ENCODE measurements at places on chromosomes 4 and X.

GRCh38 chr4:10743357-10743756 lies 58.8 kb upstream of the CLNK start:
- no peak for DNase-seq

DNA sequence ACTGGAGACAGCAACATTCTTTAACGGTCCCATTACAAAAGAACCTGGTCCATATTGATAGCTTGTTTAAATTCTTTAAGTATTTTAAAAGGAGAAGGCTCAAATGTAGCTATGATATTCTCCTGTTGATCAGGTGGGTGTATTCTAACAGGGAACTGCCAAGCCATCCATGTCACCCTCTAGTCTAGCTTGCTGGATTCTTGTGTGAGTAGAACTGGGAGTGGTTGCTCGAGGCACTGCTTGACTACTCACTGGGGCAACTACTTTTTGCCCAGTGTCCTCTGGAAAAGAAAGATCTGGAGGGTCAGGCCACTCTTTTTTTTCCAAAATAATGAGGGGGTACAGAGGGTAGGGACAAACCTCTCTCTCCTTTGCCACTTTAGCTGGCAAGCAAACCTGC lies 155.1 kb downstream of the ZNF518B start:
- DNase-seq = no peak

- no peak for DNase-seq
These were observed 554.4 kb downstream of the ARAP2 start for GRCh38 chr4:35689870-35690269.

DNA sequence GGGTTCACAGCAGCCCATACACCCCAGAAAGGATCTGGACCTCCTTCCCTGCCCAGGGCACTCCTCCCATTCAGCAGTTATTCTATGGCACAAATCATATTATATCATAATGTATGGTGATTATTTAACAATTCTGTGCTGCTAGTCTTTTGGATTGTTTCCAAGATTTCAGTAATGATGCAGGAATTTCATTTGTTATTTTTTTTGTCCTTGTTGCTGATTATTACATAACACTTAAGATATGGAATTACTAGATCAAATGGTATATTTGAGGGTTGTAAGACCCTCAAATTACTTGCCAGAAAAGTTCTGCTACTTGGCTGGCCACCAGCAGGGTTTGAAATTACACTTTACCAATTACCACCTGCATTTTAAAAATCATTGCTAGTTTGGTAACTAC lies 36.4 kb downstream of the QDPR start:
- DNase-seq = no peak

GRCh38 chr4:126710935-126711334 lies 921.8 kb upstream of the INTU start:
- no peak for DNase-seq

DNA sequence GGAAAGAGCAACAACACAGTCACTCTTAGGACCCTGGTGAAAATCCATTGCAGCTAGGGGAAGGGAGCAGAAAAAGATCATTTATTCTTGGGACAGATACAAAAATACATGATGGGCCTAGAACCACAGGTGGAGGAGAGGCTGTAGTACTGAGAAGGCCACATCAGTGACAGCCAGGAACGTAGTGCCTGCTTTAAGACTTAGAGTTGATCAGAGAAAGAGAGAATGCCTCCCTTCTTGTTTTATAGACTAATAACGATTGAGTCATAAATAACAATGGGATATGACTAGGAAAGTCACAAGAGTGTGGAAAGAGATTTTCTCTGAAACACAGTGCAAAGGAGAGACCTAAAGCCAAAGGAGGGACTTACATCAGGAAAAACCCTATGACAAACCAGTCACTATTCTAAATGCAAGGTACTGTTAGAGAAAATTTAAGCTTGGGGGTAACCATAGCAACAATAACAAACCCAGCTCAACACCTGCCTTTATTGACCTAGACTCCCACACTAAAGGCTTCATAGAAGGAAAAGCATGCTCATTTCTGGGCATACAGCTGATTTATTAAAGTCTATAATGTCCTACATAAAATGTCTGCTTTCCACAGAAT lies 1015.0 kb upstream of the GRID2 start:
- DNase-seq = peak; percentile 7

- DNase-seq = no peak
These were observed 41.6 kb downstream of the APBB2 start for GRCh38 chr4:41172786-41173185.

DNA sequence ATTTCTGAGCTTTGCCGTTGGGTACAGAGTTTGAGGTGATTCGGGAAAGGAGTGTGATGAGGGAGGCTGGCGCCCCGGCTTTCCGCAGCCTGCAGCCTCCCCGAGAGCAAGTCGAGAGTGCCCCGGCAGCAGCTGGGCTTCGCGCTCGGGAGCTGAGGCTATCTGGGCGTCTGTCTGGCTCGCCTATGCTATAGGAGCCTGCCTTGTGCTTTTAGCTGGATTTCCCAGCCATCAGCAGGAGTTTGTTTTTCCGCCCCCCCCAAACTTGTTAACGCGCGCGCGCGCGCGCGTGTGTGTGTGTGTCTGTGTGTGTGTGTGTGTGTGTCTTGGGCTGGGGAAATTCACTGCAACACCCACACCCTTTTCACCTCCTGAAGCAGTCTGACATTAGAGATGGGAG lies 765 bp upstream of the DGKK start:
- no peak for DNase-seq

DNA sequence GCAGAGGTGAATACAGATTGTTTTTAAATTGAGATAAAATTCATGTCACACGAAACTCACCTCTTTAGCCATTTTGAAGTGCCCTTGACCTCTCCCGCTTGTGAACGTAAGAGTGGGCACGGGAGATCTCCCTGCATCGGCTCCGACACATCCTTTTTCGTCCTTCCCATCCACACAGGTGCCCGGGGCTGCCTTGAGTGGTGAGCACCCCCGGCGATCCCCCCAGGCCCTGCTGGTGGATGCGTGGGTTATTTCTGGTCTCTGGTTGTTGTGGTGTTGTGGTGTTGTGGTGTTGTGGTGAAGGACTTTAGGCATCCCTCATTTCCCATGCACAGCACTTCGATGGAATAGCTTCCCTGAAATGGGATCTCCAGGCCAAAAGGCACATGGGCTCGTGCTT lies 46.1 kb downstream of the PSAPL1 start:
- DNase-seq = no peak

- DNase-seq = no peak
These were observed 464.7 kb upstream of the TRAM1L1 start for GRCh38 chr4:117550085-117550484.

DNA sequence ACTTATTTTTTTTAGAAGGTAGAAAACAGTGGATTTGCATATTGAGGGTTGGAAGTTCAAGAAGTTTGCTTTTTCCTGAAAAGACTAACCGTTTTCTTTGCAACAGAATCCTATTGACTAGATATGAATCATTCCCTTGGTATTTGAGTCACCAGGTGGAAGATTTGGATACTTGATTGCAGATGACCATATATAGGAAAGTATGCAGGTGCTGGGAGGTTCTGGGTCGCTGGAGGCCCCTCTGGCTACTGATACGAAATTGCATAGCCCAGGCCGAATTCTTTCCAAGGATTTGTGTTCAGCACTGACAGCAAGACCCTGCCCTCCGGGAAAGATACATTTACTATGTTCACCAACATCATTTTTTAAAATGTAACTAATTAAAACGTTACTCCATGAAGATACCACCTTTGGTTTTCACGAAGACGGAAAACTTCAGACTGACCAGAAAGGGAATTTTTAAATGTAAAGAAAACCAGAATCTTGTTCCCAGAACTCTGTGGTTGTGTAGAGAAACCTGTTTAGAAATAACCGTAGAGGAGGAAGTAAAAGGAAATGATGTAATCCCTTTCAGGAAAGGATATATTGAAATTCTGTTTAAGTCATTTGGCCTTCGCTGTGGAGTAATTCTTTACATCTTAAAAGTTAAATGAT lies 946 bp downstream of the ANXA3 start:
- DNase-seq = peak; percentile 95

- peak; percentile 4 for DNase-seq
These were observed 55.1 kb downstream of the RAB40A start for GRCh38 chrX:103464072-103464773.

Data from kidney glomerular epithelial cell (primary cell).